Iris pigment epithelial cell (primary cell): ENCODE measurements at places on chromosomes 4 and X.

DNA sequence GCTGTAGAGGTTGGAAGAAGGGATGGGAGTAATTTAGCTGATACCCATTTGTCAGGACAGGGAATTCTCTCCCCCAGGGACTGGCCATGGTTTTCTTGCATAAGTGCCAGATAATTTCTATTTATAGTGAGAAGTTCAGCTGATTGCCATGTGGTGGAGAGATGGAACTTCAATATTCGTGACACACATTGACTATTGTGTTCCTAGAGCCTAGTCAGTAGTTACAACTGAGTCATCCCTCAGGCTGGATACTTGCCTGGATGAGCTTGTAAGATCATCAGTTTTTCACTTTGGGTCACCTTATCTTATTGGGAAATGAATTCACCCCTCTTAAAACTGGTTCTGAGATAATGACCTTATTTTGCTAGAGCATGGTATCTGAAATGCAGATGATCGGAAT is 32.2 kb downstream of the CFAP299 start:
- DNase-seq, result peak; percentile 20

GRCh38 chr4:5893004-5893580 is at the start of gene CRMP1:
Gene CRMP1, minus strand, starts transcription at chr4:5893086. Its CDS starts 117 bp downstream, at chr4:5892969.
- peak; percentile 10 for DNase-seq

DNA sequence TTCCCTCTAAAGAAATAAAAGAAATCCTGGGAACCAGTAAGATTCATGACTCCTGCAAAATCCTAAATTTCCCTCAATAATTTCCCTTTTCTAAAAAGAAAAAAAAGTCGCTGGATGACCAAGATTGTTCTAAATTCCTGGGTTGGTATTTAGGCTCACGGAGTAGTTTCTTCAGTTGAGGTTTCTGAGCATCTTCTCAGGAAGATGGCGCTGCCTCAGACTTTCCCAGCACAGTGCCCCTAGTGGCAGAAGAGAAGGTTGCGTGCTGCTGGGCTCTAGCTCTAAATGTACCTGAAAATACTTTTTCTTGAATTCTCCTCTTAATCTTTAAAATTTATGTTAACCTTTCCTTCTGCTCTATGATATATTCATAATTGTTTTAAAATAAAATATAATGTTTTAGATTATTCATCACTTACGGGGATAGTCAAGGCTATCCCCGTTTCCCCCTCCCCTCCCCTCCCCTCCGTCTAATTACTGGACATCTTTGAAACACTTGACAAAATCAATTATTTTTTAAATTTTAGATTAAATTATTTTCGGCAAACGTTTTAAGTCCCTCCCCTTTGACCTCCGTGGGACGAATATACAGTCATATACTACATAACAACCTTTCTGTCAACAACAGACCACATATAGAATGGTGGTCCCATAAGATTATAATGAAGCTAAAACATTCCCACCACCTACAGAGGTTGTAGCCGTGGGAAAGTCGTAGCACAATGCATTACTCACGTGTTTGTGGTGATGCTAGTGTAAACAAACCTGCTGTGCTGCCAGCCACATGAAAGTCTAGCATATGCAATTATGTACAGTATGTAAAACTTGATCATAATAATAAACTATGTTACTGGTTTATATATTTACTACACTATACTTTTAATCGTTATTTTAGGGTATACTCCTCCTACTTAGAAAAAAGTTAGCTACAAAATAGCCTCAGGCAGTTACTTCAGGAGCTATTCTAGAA is 41.0 kb upstream of the GATB start:
- DNase-seq, result peak; percentile 48

DNA sequence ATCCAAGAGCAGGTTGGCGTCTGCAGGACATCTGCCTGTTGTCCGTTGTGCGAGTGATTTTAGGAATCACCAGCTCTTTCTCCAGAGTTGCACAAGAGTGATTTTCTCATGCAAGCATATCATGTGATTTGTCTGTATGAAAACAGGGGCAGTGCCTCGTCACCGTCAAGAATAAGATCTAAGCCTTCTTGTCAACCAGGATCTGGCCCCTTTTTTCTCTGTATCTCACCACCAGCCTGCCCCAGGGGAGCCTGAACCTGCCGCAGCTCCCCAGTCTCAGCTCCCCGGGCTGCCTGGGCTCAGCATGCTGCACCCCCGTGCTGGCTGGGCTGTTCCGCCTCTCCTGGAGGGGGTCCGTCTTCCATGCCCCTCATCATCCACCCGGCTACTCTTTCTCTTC is 90.5 kb downstream of the STOX2 start:
- no peak for DNase-seq

GRCh38 chr4:4974727-4975126 is 44.5 kb downstream of the CYTL1 start:
- DNase-seq, result no peak
